ENCODE measurements at places on chromosomes 11 and 22. TPM values are rescaled to one million over a fixed set of nuclear protein-coding genes. Genes with fewer than 3 reads are reported as not detected.

Gene HOATZ
- polyA plus RNA-seq: not detected

Gene SHISAL1
- polyA plus RNA-seq: 0.65 TPM

Gene CASP4
- 8.1 TPM for polyA plus RNA-seq

Gene TRIM51G
- not detected for polyA plus RNA-seq

Gene MUC5AC
- polyA plus RNA-seq: not detected

Gene NFAM1
- polyA plus RNA-seq: 0.69 TPM

Gene SLC7A4
- not detected for polyA plus RNA-seq

Gene DCHS1
- 3.6 TPM for polyA plus RNA-seq

Gene KCNK4
- polyA plus RNA-seq: not detected

Gene SLC15A3
- polyA plus RNA-seq: 26.4 TPM

Gene SMC1B
- not detected for polyA plus RNA-seq

Gene OR2AT4
- polyA plus RNA-seq: not detected

Gene LDLRAD3
- 4.1 TPM for polyA plus RNA-seq

Gene MUC6
- 0.06 TPM for polyA plus RNA-seq

Gene BDNF
- polyA plus RNA-seq: 3.1 TPM

Gene SOX6
- 3.8 TPM for polyA plus RNA-seq

Gene ACRV1
- polyA plus RNA-seq: not detected

Gene MIOX
- polyA plus RNA-seq: not detected

Gene CALCA
- 2.1 TPM for polyA plus RNA-seq

Gene SHANK2
- 0.04 TPM for polyA plus RNA-seq

Gene SCN4B
- 8.6 TPM for polyA plus RNA-seq

Gene POTEH
- not detected for polyA plus RNA-seq

Gene APOA1
- polyA plus RNA-seq: 87.7 TPM

Gene HORMAD2
- not detected for polyA plus RNA-seq

Gene OR10A2
- not detected for polyA plus RNA-seq

Gene NPAT
- 1.8 TPM for polyA plus RNA-seq

Gene DEUP1
- polyA plus RNA-seq: not detected

Gene MMP7
- polyA plus RNA-seq: not detected

Gene CHRM4
- polyA plus RNA-seq: 0.08 TPM

Gene MFNG
- 7.1 TPM for polyA plus RNA-seq

Gene SLC22A9
- not detected for polyA plus RNA-seq
